ENCODE measurements at places on chromosomes 5 and 9. TPM values are rescaled to one million over a fixed set of nuclear protein-coding genes. Genes with fewer than 3 reads are reported as not detected.

LECT2 gene
- 6.5 TPM for total RNA-seq

ALDOB gene
- 4,002 TPM for total RNA-seq

DIRAS2 gene
- total RNA-seq = 0.20 TPM

INSL4 gene
- not detected for total RNA-seq

FCN2 gene
- total RNA-seq = 95.7 TPM

PCDHA12 gene
- 0.08 TPM for total RNA-seq

NR2F1-AS1 gene
- total RNA-seq = 1.8 TPM

FOXD4L5 gene
- total RNA-seq = 0.08 TPM

DNA sequence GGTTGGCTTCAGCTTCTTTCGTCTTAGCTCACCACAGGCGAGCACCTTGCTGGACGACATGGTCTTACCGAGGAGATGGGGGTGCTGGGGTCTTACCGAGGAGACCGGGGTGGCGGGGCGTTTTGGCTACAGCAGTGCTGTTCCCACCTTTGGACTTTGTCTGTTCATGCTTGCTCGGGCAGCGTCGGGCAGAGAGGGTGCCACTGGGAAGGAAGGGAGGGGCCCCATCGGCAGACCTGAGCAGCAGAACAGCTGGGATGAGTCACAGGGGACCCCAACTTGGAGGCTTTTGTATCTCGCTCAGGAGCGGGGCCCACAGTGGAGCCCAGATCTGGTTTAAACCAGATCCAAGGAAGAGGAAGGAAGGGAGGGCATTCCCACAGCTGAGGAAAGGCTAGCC lies 106.0 kb upstream of the CACNA1B start:
- DNase-seq = peak; percentile 37

DNA sequence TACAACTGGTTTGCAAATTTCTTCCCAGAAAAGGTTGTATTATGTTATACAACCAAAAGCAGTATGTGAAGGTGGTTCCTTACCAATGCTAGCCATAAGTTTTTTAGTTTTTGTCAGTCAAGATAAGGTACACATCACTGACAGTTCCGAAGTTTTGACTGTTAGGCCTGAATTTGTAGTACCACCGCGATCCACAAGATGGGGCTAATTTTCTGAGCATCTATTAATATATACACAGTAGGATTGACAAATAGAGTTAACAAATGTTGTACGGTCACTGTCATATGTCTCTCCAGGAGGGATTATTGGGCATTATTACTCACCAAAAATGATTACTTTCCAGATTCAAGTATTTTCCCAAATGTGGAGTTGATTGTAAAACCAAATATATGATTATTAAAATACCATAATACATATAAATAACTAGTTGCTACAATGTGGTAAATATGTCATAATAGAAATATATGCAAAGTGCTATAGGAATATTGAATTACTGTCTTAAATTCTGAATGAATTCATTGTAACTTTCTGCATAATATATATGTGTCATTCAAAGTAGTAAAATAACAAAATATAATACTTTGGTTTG lies 28.4 kb upstream of the LRRC19 start:
- DNase-seq = no peak

DNA sequence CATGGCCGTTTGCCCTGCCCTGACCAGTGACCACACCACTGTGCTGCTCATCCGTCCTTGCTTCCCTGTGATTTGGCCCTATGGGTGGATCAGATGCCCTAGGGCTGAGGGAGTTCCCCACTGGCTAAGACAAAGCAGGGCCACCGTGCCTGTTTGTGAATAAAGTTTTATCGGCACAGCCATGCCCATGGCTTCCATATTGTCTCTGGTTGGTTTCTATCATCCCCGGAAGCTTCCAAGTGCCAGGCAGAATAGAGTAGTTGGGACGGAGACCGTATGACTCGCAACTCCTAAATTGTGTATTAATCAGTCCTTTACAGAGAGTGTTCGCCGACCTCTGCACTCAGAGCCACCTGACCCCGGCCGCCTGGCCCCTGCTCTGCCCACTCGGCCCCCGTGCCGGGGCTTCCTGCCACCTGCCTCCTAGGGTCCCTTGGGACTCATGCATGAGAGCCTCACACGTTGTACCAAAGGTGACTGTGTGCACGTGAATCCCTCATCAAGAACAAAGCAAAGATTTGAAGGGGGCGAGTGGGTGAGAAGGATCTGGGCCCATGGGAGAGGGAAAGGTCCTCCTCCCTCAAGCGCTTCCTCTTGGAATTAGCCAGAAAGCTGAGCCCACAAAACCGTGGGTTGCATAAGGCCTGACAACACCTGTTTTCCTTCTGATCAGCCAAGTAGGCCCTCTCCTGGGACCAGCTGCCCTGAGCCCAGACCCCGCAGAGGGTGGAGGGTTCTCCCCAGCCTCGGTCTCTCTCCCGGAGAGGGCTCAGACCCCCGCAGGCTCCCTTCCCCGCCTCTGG lies 11.7 kb upstream of the FCN2 start:
- peak; percentile 41 for DNase-seq

GRCh38 chr9:36900136-36900855 lies 133.8 kb downstream of the PAX5 start:
- no peak for DNase-seq

GRCh38 chr5:150766251-150766650 lies 7.4 kb upstream of the DCTN4 start:
- DNase-seq = no peak

GRCh38 chr5:126777975-126778674 lies 1.2 kb downstream of the LMNB1 start:
- peak; percentile 85 for DNase-seq

- DNase-seq = no peak
Measured at GRCh38 chr5:81426359-81427030, 32.6 kb upstream of the ACOT12 start.

DNA sequence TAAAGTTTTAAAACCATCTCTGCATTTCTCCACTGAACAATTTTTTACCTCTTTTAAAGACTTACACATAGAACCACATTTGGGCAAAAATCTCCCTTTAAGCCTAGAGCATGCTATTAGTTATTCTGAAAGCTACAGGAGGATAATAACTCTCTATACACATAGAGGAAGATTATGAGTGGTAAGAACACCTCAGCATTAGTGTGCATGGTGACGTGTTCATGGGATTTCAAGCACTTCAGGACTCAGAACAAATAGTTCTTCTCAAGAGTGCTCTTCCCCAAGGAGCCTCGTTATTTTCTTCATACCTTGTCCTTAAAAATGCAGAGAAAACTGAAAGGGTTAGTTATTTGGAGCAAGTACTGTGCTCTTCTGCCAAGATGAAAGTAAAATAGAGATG lies 256.9 kb upstream of the TUSC1 start:
- no peak for DNase-seq

DNA sequence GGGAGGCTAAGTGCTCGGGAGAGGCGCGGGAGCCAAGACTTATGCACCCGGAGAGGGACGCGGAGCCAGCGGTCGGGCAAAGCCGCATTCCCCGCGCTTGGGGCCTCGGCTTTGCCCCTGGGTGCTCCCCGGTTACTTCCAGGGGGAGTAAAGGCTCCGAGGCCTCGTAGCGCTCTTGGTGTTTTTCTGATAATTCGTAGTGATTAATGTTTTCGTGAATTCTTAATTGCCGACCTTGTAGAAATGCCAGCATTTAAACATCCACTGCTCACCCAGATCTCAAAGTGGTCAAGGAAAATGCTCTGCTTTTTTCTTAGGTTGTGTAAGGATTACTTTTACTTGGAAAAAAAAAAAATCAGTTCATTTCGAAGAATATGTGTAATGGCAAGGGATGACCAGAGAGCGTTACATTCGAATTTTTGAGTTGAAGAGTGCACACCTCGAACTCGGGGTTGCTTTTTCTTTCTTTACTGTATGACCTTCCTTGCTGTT lies 654 bp upstream of the TUT7 start:
- no peak for DNase-seq

DNA sequence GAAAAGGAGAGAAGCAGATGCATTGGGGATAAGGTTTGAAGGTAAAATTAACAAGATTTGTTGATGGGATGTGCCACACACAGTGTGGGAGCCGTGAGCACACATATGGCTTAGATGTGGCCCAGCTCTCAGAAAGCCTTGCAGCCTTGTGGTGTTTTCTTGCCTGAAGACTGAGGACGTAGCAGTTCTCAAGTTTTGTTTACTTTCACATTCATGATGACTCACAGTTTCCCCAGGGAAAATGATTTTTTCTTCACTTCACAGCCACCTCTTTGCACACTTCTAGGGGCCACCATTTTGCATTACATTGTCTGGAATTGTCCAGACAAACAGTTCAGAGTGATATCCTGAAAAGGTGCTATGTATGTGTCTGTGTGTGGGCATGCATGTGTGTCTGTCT lies 126.2 kb downstream of the BASP1 start:
- DNase-seq = no peak

- no peak for DNase-seq
Measured at GRCh38 chr5:25362799-25363198, 718.0 kb upstream of the CDH10 start.

GRCh38 chr9:130465383-130466096 lies 20.8 kb downstream of the ASS1 start:
- peak; percentile 72 for DNase-seq

- DNase-seq = no peak
Measured at GRCh38 chr5:1793966-1794900, 5.4 kb downstream of the MRPL36 start.

- no peak for DNase-seq
Measured at GRCh38 chr5:14676320-14676719, 11.8 kb downstream of the OTULIN start.

DNA sequence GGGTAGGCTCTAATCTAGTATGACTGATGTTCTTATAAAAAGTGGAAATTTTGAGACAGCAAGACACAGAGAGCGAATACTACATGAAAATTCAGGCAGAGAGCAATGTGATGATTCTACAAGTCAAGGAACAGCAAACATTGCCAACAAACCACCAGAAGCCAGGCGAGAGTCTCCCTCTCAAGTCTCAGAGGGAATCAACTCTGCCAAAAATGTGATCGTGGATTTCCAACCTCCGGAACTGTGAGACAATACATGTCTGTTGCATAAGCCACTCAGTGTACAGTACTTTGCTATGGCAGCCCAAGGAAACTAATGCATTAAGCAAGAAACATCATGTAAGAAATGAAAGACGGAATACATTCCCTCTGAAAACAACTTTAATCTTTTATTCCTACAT lies 52.1 kb upstream of the CCNG1 start:
- DNase-seq = no peak

- no peak for DNase-seq
Measured at GRCh38 chr5:40841068-40841805, at the start of gene CARD6. Gene CARD6 (plus strand): TSS chr5:40841367. CDS start chr5:40841383, 16 bp downstream.

GRCh38 chr5:150485693-150486401 lies 22.1 kb upstream of the NDST1 start:
- peak; percentile 90 for DNase-seq

DNA sequence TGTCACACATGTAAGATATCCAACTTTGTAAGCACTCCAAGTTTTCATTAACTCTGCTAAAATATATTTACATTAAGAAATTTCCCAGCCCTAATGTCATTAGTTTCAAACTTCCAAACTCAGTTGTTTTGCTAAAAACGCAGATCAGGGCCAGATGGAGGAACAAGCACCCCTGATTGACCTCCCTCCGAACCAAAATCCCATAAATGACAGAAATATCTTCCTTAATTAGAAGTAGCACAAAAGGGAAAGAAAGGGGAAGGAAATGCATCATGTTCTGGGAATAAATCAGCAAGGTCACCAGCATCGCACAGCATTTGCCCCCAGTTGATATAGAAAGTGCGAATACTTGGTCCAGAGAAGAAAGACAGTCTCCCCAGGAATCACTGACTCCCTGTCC lies 61.4 kb upstream of the RUFY1 start:
- no peak for DNase-seq

- no peak for DNase-seq
Measured at GRCh38 chr9:124019771-124020519, 8.4 kb downstream of the LHX2 start.

- no peak for DNase-seq
Measured at GRCh38 chr9:36868586-36869282, 165.3 kb downstream of the PAX5 start.

Measured in left lobe of liver (tissue), 2 donors.